ENCODE measurements at places on chromosomes 4 and X.

- DNase-seq, result no peak
These were observed 5.3 kb upstream of the SLC34A2 start for GRCh38 chr4:25650311-25650710.

GRCh38 chrX:1598021-1598875 is 6.8 kb downstream of the AKAP17A start:
- no peak for DNase-seq

DNA sequence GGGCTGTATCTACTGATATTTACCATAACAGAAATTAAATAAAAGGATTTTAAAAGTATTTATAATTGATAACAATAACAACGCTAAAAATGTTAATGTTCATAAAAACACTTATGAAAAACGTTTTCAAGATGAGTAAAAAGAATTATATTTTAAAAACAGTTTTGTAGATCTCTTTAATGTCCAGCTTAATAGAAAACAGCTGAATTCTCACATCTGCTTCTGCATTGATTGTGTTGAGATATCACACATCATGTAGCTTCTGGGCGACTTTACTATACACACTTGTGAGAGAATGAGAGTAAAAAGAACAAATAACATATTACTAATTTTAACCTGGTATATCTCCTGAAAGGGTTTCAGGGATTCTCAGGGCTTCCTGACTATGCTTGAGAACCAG is 83.6 kb downstream of the NCAPG start:
- DNase-seq, result no peak

DNA sequence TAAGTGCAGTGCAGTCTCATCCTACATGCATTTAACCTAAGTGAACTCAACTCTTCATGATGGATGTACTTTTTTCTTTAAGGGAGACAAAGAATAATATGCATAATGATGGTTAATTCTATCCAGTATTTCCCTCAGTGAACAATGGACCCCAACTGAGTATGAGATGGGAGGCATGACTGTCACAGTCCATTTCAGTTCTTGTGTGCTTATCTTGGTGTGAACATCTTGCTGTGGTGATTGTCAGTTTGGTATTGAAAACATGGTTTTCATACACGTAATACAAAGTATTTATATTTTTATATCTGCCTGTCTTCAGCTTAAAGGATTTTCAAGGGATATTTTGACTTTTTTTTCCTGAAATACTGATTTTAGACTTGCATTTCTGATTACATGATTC is 72.0 kb upstream of the NDUFC1 start:
- DNase-seq, result peak; percentile 1

DNA sequence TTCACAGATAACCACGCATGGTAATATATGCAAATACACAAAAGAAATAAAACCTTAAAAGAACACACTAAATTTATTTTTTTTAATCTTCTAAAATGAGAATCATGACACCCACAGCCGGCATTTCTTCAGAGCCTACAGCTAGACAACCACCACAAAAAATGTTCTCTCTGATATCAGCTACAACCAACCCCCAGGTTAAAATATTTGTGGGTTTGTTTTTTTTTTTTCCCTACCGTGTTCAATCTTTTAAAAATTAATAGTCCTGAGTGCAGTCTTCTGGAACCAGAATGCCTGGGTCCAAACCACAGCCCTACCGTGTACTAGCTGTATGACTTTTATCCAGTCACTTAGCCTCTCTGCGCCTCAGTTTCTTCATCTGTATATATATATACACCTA is 36.0 kb downstream of the MAML3 start:
- no peak for DNase-seq

GRCh38 chr4:118327554-118328241 is 25.1 kb downstream of the PRSS12 start:
- peak; percentile 74 for DNase-seq

DNA sequence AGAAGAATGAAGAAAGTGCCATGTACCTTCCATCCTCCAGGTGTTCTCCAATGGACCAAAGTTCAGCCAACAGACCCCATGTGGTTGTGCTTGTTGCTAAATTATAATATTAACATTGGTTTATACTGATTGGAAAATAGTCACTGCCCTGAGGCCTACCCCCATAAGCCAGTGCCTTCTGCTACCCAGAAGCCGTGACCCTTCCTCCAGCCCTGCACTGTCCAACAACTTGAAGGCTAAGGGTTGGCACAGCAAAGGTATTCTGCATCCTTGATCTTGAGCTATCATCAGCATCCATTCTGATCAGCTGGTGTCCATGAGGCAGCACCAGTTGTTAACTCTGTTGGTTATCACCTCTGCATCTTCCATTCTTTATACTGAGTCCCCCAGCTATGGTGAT is 66.2 kb upstream of the BMPR1B start:
- no peak for DNase-seq

- no peak for DNase-seq
These were observed 33.9 kb downstream of the USP46 start for GRCh38 chr4:52625216-52625615.

DNA sequence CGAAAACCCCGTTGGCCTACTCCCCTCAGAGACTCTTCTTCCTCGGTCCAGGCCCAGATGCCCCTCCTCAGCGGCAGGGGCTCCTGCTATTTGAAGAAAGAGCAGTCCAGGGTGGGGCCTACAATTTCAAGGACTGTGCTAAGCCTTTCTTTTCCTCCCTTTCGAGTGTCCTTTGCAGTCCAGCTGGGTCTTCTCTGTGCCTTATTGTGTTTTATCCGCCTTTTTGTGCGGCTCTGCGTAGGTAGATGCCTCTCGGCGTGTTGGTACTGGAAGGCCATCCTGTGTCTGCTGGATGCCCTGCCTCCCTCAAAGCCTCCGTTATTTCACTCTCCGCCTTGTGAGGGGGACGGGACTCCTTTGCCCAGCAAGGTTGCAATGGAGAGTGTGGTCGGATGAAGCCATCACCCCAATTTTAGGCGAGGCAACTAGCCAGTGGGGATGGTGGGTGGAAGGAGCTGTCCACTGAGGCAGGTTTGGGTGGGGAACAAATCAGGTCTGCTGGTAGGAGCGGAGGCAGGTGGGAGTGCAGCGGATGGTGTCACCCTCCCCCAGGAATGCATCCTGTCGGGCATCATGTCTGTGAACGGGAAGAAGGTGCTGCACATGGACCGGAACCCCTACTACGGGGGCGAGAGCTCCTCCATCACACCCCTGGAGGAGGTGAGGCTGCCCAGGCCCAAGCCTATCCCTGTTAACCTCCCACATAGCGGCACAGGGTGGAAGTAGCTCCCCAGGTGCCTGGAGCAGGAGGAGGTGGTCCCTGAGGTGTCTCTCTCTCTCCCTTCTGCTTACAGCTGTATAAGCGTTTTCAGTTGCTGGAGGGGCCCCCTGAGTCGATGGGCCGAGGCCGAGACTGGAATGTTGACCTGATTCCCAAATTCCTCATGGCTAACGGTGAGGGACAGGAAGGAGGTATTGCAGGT is 1.3 kb downstream of the GDI1 start:
- peak; percentile 50 for DNase-seq

GRCh38 chrX:36983831-36984230 is 24.3 kb upstream of the FAM47C start:
- DNase-seq, result no peak

- DNase-seq, result no peak
These were observed 92.5 kb downstream of the GASK1B start for GRCh38 chr4:158080354-158080753.

GRCh38 chr4:119692001-119692400 is 63.4 kb upstream of the PDE5A start:
- DNase-seq, result no peak

All from NCI-H1417 (cell line).